ENCODE measurements at places on chromosomes 5 and 9. TPM values are rescaled to one million over a fixed set of nuclear protein-coding genes. Genes with fewer than 3 reads are reported as not detected.

GRCh38 chr9:134326724-134327601 lies 708 bp downstream of the RXRA start:
- DNase-seq = no peak

- peak; percentile 65 for DNase-seq
These were observed 18.4 kb downstream of the LSM11 start for GRCh38 chr5:157761690-157762621.

DNA sequence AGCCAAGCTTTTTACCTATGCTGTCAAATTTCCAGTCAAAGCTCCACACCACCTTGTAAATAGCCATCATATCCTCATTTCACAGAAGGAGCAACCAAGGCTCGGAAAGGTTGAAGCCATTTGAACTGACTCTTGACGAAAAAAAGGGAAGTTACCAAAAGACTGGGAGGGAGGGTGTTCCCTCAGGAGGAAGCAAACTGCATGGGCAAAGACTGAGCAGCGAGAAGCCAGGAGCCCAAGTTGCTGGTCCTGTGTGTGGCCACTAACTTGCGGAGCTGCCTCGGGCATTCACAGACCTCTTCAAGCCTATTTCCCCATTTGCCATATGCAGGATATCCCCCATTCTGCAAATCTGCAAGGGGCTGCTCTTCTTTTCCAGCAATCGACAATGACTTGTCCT lies 37.4 kb downstream of the TTLL11 start:
- DNase-seq = no peak

Gene LCN1
- total RNA-seq = 30.3 TPM

DNA sequence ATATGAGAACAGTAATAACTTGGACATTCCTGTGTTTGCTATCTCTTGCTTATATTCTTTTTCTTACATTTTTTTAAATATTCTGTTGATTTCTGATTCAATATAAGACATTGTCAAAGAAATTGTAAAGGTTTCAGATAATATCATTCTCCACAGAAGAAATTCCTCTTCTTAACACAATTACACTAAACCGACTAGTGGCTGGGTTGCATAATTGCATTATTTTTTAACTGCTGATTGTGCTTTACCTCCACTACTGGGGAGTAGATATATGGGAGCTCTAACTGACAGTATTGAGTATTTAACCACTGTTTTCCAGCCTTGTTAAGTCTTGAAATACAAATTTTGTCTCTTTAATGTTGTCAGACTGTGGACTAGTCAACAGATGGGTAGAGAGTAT lies 723.8 kb upstream of the EDIL3 start:
- DNase-seq = no peak

- DNase-seq = no peak
These were observed 312.5 kb upstream of the SEMA6A start for GRCh38 chr5:116887104-116887503.

Data from NCI-H460 (cell line).